ENCODE measurements at places on chromosomes 3 and 15.
A peak's percentile ranks its signal among the peaks of the same experiment; 100 is the strongest.

DNA sequence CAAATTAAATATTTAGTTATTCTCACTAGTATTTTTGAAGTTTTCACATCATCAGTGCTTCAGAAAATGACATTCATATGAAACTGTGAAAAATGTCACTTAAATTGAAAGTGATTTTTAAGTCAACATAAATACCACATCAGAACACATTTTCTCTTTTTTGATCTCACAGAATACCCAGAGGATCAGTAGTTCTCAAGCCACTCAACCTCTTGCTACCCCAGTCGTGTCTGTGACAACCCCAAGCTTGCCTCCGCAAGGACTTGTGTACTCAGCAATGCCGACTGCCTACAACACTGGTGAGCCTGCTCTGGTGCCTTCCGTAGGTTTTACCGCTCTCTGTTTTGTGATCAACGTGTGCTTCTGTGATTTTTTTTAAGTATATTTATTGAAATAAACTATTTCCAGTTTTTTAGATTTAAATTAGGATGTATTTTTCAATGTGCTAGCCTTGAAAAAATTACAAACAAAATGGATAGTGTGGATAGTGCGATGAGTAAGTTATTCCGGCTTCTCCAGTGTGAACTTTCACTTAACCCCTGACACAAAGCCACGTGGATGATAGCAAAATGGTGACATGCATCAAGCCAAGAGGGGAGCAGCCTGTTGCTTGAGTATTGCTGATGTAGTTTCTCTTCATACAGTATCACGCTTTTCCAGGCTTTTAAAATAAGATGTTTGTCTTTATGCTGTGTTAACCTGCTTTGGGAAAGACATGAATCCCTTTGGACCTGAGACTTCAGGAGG, 26.5 kb downstream of the LYSMD4 start:
- no peak for DNase-seq

DNA sequence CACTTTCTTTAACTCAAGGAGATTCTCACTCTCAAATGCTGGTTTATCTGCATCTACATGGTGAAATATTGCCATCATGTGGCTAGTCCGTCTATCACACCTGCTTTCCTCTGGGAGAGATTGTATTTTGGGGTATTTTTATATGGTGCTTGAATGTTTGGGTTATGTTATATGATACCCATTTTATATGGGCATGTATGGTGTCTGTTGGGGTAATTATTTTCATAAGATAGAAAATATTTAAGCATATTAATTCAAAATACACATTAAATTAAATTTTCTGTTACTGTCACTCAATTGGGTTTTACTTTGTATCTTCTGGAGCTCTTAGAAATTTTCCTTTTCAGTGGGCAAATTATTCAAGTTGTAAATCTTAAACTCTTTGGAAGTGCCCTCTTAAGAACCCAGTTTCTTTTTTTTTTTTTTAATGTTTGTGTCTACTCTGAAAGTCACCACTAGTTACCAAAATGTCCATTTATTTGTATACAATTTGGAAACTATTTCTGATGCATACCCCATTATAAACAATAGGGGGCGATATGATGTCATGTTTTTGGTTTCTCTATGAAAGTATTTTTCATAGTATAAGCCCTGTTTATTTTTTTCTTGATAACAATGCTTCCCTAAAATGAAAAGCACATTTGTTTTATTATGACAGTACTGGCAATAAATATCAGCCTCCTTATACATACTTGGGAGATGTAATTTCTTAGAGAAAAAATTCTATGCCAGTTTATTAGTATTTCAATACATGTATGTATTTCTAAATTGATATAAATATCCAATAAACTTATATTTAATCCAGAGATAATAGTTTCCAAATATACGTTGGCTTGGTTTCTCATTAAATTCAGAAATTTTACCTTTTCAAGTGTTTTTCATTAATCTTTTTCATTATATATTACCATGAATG, 36.1 kb upstream of the PLSCR5 start:
- peak; percentile 69 for DNase-seq

DNA sequence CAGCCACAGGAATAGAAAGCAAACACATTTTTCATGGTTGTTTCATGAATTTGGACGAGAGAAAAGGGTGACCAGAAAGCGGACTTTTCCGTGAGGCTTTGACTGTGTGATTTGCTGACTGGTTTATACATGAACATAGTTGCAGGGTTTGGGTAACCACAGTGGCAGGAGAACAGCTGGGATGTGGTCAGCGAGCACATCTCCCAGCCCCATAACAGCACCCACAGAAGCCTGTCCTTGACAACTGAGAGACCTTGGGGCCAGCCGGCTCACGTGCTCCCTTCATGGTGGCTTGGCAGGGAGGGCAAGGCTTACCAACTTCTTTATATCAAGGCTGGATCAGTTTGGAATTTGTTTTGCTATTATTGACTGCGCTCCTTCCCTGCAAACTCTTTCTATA, 13.2 kb upstream of the RGMA start:
- DNase-seq, result no peak

GRCh38 chr3:212432-212831, 15.9 kb downstream of the CHL1 start:
- no peak for DNase-seq

GRCh38 chr3:19065027-19065426, 83.3 kb upstream of the KCNH8 start:
- DNase-seq, result no peak

DNA sequence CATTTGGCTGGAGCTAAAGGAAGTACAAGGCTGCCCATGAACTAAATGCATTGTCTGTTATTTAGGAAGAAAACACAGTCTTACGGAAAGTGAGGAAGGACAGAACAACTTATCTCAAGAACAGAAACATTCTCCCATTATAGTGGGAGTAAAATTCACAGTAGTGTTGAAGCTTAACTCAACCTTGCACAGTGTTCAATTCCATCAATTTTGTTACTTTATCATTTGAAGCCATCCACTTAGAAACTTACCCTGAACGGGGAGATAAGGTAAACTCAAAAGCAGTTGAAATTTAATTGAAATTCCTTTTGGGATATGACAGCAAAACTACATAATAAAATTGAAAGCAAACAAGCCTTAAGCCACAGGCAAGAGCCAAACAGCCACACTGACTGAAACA, 186.9 kb downstream of the PCCB start:
- no peak for DNase-seq

DNA sequence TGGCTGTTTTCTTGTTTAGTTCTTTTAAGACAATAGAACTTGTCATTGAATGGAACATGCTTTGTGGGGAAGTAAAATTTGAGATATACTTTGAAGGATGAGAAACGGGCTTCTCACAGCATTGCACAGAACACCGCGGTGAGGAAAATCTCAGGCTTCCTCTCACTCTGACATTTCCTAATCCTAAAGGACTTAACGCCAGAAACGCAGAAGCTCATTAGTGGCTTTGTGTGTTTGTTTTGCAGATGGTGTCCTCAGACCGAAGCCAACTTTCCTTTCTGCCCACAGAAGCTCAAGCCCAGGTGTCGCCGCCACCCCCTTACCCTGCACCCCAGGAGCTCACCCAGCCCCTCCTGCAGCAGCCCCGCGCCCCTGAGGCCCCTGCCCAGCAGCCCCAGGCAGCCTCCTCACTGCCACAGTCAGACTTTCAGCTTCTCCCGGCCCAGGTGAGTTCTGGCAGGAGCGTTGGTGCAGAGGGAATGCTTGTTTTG, 78.9 kb upstream of the BLM start:
- peak; percentile 37 for DNase-seq

DNA sequence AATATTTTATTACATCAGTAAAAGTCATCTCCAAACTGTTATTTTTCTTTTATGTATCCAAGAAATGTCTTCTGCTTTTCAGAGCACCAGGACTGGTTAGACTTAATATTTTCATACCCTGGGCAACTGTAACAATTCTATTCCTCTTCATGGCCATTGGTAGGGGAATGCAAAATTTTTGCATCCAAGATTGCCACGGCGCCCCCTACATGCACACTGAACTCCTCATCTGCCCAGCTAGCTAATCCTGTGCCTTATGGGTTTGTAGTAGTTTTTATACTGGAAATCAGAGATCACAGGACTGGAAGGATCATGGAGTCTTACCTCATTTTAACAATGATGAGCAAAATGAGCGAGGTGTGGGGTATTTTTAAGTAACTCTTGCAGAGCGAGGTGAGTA, 74.2 kb downstream of the CRTC3 start:
- DNase-seq, result no peak

DNA sequence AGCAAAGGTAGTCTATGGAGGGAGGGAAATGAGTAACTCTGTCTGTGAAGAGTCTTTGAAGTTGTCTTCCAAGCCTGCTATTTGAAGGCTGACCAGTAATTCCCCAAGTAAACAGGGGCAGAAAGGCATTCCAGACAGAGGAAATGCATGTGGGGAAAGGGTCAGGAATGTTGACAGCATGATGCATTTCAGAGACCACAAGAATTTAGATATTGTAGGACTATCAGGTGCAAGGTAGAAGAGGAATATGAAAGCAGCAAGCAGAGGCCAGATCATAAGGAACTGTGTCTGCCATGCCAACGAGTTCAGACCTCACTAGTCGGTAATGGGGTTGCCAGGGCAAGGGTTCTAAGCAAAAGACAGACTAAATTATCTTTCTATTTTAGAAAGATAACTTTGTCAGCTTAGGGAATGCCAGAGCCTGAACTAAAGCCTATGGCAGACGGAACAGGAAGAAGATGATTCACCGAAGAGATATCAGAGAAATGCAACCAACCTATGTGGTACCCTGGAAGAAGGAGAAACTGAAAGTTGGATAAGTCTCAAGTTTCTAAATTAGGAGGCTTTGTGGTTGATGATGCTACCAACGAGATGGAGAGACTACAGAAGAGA, 327.0 kb upstream of the RORA start:
- no peak for DNase-seq

DNA sequence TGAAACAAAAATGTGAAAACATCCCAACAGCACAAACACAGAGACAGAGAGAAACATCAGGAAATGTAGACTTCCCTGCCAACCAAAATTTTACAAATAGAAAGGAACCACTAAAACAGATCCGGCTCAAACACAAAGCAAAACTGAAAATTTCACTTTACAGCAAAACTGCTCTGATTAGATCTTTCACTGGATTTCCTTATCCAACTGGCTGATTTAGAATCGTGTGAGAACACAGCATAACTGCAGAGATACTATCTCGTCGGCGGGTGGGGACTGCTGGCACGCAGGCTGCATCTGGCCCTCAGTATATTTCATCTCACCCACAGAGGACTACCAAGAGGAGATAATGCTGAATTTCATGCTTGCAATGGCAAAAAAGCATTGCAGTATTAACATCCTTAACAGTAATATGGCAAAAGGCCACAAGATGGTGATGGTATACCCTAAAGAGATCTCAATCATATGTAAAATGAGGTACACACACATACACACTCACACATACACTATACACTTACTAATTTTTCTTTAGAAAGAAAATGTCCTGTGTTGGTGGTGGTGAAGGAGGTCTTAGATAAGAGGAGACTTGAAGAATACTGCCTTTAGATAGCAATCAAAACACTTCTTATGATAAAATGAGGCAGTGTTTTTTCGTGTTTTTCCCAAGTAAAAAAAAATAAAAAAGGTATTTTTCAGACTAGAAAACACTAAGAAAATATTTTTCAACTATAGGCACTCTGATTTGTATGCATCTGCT, 10.6 kb upstream of the LEO1 start:
- DNase-seq, result no peak

- DNase-seq, result no peak
Observed at GRCh38 chr15:74006774-74007639, 12.5 kb downstream of the PML start.

GRCh38 chr3:169104972-169105371, 558.5 kb downstream of the MECOM start:
- no peak for DNase-seq

- DNase-seq, result no peak
Observed at GRCh38 chr3:46867550-46867898, 4.3 kb upstream of the MYL3 start.

DNA sequence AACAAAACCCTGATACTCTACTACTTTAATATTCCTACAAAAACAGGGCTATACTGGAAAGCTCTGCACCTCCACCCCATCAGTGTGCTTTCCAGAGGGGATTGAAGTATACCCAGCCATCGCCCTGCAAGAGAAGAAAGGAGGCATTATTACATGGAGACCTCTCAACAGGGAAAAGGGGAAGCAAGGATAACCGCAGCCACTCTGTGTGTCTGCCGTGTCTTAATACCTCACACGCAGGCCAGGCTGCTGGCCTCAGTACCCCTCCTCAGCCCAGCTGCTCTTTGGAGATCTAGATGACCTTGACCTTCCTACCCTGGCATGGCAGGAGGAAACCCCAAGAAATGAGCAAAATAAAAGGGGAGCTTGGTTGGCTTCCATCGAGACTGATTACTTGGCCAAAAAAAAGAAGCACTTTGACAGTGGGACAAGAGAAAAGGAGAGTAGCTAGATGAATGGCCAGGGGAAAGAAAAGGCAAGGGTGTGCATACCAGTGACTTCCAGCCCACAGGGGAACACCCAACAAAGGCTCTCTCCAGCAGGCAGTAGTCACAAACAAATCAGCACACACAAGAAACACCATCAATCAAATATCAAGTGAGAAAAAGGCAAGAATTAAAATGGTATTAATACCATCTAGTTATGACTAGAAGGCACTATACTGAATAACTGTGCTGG, 129.4 kb downstream of the STT3B start:
- DNase-seq, result no peak

GRCh38 chr3:21786438-21786797, 35.4 kb upstream of the ZNF385D start:
- DNase-seq, result no peak

DNA sequence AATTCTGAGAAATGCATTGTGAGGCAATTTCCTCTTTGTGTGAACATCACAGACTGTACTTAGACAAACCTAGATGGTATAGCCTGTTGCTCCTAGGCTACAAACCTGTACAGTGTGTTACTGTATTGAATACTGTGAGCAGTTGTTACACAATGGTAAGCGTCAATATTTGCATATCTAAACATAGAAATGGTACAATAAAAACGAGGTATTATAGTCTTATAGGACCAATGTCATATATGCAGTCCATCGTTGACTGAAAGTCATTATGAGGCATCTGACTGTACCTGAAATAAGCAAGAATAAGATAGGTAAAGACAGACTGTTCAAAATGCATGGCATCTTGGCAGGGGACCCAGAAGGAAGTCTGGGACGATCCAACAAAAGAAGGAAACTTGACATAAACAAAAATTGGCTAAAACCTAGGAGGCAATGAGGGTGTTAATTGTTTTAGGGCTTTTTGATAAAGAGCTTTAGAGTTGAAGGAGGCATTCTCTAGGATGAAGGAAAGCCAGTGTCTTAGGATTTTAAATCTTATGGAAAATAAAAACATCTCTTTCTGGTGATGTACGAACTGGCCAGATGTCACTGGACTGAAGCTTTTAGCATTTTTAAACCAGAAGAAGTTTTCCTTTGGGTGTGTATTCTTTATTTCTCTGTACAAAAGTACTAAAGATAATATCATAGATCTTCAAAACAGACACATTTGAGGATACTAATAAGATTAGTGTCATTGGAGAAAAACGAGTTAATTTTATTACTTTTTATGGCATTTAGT, 9.2 kb upstream of the SPRED1 start:
- no peak for DNase-seq

GRCh38 chr3:16048435-16049318, 125.8 kb upstream of the GALNT15 start:
- peak; percentile 42 for DNase-seq

Measured in NCI-H2081 (cell line).